Caki2 (cell line): ENCODE measurements at places on chromosomes 3 and 15.

GRCh38 chr15:56981160-56981559 is 62.7 kb downstream of the TCF12 start:
- DNase-seq, result no peak

DNA sequence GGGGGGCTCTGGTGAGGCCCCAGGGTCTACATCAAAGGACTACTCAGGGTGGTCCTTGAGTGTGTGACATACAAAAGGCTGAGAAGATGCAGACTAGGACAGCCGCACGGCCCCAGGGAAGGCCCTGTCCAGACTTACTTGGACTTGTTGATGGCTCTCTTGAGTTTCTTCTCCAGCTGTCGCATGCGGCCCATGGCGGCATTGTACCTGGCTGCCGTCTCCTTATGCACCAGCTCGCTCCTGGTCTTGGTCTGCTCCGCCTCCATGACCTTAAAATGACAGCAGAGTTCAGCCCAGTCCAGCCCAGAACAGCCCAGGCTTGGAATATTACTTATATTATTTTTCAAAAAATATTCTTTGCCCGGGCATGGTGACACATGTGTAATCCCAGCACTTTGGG is 56.0 kb downstream of the CAPN7 start:
- DNase-seq, result no peak

GRCh38 chr3:9732740-9733115 is 1.2 kb downstream of the BRPF1 start:
- no peak for DNase-seq

- DNase-seq, result no peak
Measured at GRCh38 chr3:707041-707440, 385.8 kb upstream of the CNTN6 start.

DNA sequence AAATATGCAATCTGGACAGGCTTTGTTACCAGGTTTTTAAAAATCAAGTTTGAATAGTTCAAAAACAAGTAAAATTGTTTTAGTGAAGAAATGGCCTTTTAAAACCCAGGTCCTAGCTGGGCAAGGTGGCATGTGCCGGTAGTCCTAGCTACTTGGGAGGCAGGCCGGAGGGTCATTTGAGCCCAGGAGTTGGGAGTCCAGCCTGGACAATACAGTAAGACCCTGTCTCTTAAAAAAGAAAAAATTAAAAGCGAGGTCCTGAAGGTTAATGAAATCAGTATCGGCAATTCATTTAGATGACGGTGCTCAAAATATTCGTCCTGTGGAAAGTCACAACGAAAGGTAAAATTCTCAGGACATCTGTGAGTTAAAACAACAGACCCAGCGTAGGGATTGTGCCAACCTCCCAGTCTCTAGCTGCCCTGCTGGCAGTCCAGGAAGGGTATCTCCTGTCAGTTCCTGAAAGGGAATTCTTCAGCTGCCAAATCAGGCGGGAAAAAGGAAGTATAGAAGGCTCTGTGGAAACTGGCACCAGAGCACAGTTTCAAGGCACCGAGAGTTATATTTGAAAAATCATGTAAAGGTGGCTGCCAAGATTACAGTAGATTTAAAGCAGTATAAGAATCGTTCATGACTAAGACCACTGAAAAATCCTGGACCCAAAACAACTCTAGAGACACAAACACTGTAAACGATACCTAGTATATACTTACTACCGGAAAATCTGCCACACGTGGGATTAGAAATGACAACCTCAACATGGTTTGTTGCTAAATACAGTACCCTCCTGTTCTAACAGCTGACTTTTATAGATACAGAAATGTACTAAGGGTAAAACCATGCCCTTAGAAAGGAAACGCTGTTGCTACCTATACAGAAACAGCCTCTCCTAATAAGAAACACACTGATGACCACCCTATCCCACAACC is 1.2 kb upstream of the ABHD17C start:
- peak; percentile 23 for DNase-seq

GRCh38 chr3:153233986-153234385 is 72.0 kb downstream of the RAP2B start:
- no peak for DNase-seq

- no peak for DNase-seq
Measured at GRCh38 chr15:31258260-31258659, 68.4 kb upstream of the KLF13 start.

DNA sequence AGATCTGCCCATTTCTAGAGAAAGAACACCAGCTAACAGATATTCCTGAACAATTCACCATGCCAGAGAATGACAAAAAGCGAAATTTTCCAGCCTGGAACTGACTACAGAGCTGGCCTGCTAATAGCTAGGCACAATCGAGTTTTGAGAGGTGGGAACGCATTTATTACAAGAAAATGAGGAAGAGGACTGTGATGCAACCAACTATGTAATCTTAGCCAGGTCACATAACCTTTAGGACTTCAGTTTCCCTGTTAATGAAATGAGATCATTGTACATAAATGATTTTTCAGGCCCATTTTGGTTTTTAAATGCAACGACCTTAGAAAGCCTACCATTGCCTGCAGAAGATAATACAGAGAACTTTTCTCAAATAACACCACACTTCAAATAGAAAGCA is 72.1 kb upstream of the SETMAR start:
- DNase-seq, result no peak

- no peak for DNase-seq
Measured at GRCh38 chr3:193902607-193903511, 233.1 kb upstream of the HES1 start.
